ENCODE measurements at places on chromosomes 6 and 20. TPM values are rescaled to one million over a fixed set of nuclear protein-coding genes. Genes with fewer than 3 reads are reported as not detected.

- no peak overlapping the region for H3K4me3 ChIP-seq
- H3K27ac ChIP-seq: no peak overlapping the region
- no peaks in the 10 kb centered on the region for H3K36me3 ChIP-seq
- H3K4me1 ChIP-seq: peaks cover 3% of the 10 kb centered on the region
Measured at GRCh38 chr6:79648328-79648727, 17.2 kb downstream of the SH3BGRL2 start.

DNA sequence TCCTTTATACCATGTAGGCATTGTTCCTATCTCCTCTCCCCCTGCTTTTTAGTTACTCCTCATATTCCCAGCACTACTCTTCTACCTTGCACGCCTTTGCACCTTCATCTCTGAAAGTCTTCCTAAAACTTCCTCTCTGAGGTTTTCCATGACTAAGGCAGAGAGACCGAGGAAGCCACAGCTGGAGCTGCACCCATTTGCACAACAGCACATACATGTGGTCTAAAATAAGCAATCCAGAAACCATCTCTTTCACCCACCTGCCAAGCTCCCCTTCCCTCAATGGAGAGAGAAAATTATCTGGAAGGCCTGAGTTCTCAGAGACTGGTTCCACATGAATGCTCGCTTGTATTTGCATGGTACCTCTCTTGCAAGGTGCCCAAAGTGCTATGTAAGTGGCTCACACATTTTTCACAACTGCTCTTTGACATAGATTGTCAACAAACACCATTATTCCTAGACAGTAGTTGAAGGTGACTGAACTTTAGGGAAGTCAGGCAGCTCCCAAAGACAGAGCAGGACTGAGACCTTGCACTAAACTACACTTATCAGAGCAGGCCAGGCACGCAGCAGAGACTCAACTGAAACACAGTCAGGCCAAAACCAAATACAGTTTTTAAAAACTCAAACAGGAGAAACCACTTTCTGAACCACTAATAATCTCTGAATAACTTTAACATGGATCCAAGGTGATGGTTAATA is 313.2 kb downstream of the TFAP2A start:
- no peaks in the 10 kb centered on the region for H3K36me3 ChIP-seq
- DNase-seq: no peak
- peaks cover 28% of the 10 kb centered on the region for H3K4me1 ChIP-seq
- no peak overlapping the region for H3K4me3 ChIP-seq
- no peak overlapping the region for H3K27ac ChIP-seq

The PHACTR3 gene
- 9.0 TPM for total RNA-seq

The SALL4 gene
- total RNA-seq: 0.89 TPM

- H3K27ac ChIP-seq: peak within 1 kb of the TSS; percentile 71
- peaks cover 23% of the 10 kb centered on the region for H3K27me3 ChIP-seq
- peak; percentile 78 for DNase-seq
- H3K4me1 ChIP-seq: peaks cover 13% of the 10 kb centered on the region
Measured at GRCh38 chr20:38260378-38261053, at the start of gene KIAA1755. Gene KIAA1755, minus strand, starts transcription at chr20:38260735. Its CDS starts 235 bp downstream, at chr20:38260500.

The RTF2 gene
- total RNA-seq: 49.6 TPM

GRCh38 chr6:157806131-157806855 is 16.8 kb upstream of the SNX9 start:
- no peak overlapping the region for H3K4me3 ChIP-seq
- H3K36me3 ChIP-seq: no peaks in the 10 kb centered on the region
- DNase-seq: no peak
- H3K4me1 ChIP-seq: no peaks in the 10 kb centered on the region
- no peaks in the 10 kb centered on the region for H3K27me3 ChIP-seq

DNA sequence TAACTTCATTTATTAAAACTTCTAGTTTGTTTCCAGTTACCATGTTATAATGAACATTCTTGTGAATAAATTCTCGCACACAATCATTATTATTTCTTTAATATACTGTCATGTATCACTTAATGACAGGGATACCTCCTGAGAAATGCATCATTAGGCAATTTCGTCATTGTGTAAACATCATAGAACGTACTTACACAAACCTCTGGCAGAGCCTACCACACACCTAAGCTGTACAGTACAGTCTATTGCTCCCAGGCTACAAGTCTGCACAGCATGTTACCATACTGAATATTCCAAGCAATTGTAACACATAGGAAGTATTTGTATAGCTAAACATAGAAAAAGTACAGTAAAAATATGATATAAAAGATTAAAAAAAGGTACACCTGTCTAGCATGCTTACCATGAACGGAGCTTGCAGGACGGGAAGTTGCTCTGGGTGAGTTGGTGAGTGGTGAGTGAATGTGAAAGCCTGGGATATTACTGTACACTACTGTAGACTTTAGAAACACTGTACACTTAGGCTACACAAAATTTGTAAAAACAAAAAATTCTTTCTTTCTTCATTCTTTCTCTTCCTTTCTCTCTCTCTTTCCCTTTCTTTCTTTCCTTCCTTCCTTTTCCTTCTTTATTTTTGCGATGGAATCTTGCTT is 268.2 kb upstream of the SOX4 start:
- no peak for DNase-seq
- H3K36me3 ChIP-seq: no peaks in the 10 kb centered on the region
- no peaks in the 10 kb centered on the region for H3K27me3 ChIP-seq
- no peak overlapping the region for H3K4me3 ChIP-seq

GRCh38 chr6:129646642-129647041 is 63.3 kb downstream of the ARHGAP18 start:
- peaks cover 41% of the 10 kb centered on the region for H3K4me1 ChIP-seq
- H3K36me3 ChIP-seq: no peaks in the 10 kb centered on the region
- H3K27me3 ChIP-seq: no peaks in the 10 kb centered on the region

DNA sequence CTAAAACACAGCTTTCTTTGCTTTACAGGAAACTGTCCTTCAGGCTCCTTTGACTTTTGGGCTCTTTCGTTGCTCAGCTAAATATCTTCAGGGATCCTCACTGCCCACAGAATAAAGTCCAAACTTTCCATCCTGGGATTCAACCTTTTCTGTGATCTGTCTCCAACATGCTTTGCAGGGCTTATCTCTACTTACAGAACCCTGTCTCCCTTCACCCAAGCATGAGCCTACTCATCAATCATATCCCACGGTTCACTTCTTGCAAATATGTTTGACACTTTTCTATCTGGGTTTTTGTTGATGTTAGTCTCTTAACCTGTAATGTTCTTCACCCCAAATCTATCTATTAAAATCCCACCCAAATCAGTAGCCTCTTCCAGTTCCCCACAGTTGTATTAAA is 327.3 kb upstream of the RNF24 start:
- H3K36me3 ChIP-seq: no peaks in the 10 kb centered on the region
- no peaks in the 10 kb centered on the region for H3K4me1 ChIP-seq
- no peak for DNase-seq
- no peaks in the 10 kb centered on the region for H3K27me3 ChIP-seq
- no peak overlapping the region for H3K27ac ChIP-seq

GRCh38 chr20:1702328-1702727 is 44.7 kb upstream of the SIRPG start:
- H3K4me1 ChIP-seq: no peaks in the 10 kb centered on the region
- no peak overlapping the region for H3K4me3 ChIP-seq
- DNase-seq: no peak
- no peak overlapping the region for H3K27ac ChIP-seq
- H3K27me3 ChIP-seq: peaks cover 10% of the 10 kb centered on the region

The CLIC5 gene
- total RNA-seq: 2.6 TPM

DNA sequence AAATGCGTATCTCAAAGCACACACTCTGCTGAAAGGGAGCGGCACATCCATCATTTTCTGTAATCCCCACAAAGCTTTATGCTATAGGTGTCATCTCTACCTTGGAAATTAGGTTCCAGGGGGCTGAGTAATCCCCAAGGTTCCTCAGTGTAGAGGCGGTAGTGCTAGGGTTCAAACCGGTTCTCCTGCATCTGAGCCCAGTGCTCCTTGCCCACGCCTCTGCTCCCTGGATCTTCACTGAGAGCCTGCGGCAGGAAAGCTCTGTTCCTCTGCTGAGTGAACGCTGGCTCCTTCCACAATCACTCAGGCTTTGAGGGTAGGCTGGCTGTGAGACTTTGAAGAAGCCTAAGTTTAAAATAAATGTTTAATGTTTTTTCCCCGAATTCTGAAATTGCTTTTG is 24.9 kb downstream of the SLC22A23 start:
- peak overlapping the region; percentile 84 for H3K27ac ChIP-seq
- DNase-seq: peak; percentile 40
- no peak overlapping the region for H3K4me3 ChIP-seq
- peaks cover 53% of the 10 kb centered on the region for H3K4me1 ChIP-seq
- H3K27me3 ChIP-seq: no peaks in the 10 kb centered on the region

- H3K27ac ChIP-seq: no peak overlapping the region
- no peak overlapping the region for H3K4me3 ChIP-seq
- H3K36me3 ChIP-seq: no peaks in the 10 kb centered on the region
- H3K27me3 ChIP-seq: peaks cover 21% of the 10 kb centered on the region
- peaks cover 13% of the 10 kb centered on the region for H3K4me1 ChIP-seq
- DNase-seq: no peak
Measured at GRCh38 chr6:107716688-107717089, 107.4 kb downstream of the SCML4 start.

- no peaks in the 10 kb centered on the region for H3K4me1 ChIP-seq
- H3K36me3 ChIP-seq: no peaks in the 10 kb centered on the region
- H3K27me3 ChIP-seq: no peaks in the 10 kb centered on the region
- no peak overlapping the region for H3K27ac ChIP-seq
Measured at GRCh38 chr6:53615633-53616449, 49.7 kb downstream of the KLHL31 start.

GRCh38 chr6:162108041-162108440 is 619.5 kb downstream of the PRKN start:
- no peak overlapping the region for H3K27ac ChIP-seq
- no peaks in the 10 kb centered on the region for H3K4me1 ChIP-seq
- no peaks in the 10 kb centered on the region for H3K36me3 ChIP-seq
- no peak overlapping the region for H3K4me3 ChIP-seq
- H3K27me3 ChIP-seq: no peaks in the 10 kb centered on the region

DNA sequence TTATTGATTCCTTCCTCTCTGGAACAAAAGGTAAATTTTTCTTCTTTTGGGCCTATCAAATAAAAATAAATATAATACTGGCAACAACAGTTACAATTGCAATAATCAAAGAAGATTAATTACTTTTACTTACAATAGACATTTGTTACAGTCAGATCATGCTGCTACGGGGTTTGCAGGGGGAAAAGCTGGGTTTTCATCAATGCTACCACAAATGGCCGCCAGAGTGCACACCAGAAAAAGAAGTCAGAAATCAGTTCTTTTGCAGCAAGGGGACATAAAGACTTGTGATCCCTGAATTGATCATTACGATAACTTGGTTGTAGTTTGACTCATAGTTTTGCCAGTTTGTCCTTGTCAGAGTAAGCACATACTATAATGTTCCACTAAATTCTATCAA is 714.5 kb upstream of the EYS start:
- H3K4me3 ChIP-seq: no peak overlapping the region
- DNase-seq: no peak
- H3K27ac ChIP-seq: no peak overlapping the region
- no peaks in the 10 kb centered on the region for H3K27me3 ChIP-seq
- H3K36me3 ChIP-seq: no peaks in the 10 kb centered on the region

- no peak overlapping the region for H3K4me3 ChIP-seq
- H3K36me3 ChIP-seq: no peaks in the 10 kb centered on the region
Measured at GRCh38 chr6:17525637-17526036, 74.5 kb upstream of the FAM8A1 start.

- H3K4me1 ChIP-seq: no peaks in the 10 kb centered on the region
- no peak overlapping the region for H3K4me3 ChIP-seq
- DNase-seq: no peak
- H3K36me3 ChIP-seq: no peaks in the 10 kb centered on the region
- no peak overlapping the region for H3K27ac ChIP-seq
- no peaks in the 10 kb centered on the region for H3K27me3 ChIP-seq
Measured at GRCh38 chr20:22878166-22878565, 156.9 kb upstream of the SSTR4 start.

GRCh38 chr6:52507557-52508260 is 69.2 kb downstream of the TRAM2 start:
- peaks cover 39% of the 10 kb centered on the region for H3K36me3 ChIP-seq
- H3K4me3 ChIP-seq: no peak overlapping the region
- no peak for DNase-seq
- peaks cover 53% of the 10 kb centered on the region for H3K4me1 ChIP-seq
- peak overlapping the region; percentile 27 for H3K27ac ChIP-seq

- H3K36me3 ChIP-seq: no peaks in the 10 kb centered on the region
- no peaks in the 10 kb centered on the region for H3K27me3 ChIP-seq
- no peak for DNase-seq
- H3K27ac ChIP-seq: no peak overlapping the region
Measured at GRCh38 chr6:16949716-16950115, 152.1 kb upstream of the STMND1 start.

The SRSF12 gene
- total RNA-seq: not detected

- no peaks in the 10 kb centered on the region for H3K36me3 ChIP-seq
- H3K4me3 ChIP-seq: no peak overlapping the region
- peaks cover 15% of the 10 kb centered on the region for H3K4me1 ChIP-seq
- no peak overlapping the region for H3K27ac ChIP-seq
- no peak for DNase-seq
Measured at GRCh38 chr6:41466437-41466990, 79.7 kb upstream of the FOXP4 start.

DNA sequence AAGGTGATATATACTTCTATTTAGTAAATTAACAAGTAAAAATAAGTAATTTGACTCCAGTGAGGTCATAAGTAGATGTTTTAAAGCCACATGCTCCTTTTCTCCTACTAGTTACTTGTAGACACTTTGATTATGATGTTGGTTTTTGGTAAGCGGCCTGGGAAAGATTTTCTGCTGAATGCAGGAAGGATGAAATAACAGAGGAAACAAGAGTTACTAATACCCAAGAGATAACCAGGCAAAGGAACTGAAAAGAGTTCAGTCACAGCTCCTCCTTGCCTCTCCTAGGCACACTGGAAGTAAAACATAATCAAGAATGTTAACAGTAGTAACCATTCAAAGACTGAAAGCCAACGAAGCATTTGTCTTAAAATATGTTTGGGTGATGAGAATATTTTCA is 203.3 kb downstream of the RNGTT start:
- no peak overlapping the region for H3K27ac ChIP-seq
- H3K4me3 ChIP-seq: no peak overlapping the region
- no peaks in the 10 kb centered on the region for H3K36me3 ChIP-seq
- H3K27me3 ChIP-seq: no peaks in the 10 kb centered on the region
- no peak for DNase-seq

DNA sequence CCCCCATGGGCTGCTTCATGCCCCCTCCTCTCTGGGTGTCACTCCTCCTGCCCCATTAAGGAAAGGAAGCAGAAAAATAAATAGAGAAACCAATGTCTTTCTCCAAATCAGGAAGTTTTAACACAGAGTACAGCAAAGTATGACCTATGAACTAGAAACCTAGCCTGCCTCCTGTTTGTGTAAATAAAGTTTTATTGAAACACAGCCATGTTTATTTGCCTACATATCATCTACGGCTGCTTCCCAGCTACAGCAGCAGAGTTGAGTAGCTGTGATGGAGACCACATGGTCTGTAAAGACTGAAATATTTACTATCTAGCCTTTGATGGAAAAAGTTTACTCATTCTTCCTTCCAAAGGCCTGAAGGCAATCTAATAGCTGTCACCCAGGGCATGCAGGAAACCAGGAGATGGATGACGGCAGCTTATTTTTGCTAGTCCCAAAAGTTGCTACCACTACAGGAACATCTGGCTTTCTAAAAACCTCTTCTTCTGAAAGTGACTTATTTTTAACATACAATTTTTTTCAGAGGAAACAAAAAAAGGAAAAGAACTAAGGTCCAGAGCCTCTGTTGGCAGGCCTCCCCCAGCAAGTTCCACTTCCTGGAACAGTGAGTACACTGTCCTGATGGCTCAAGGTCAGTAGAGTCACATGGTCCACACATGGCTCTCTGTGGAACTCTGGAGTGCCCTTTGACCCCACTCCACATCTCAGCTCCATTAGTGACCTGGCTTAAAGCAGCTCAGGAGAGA is 287.8 kb downstream of the PTPRT start:
- DNase-seq: no peak
- H3K36me3 ChIP-seq: no peaks in the 10 kb centered on the region
- H3K4me3 ChIP-seq: no peak overlapping the region
- H3K4me1 ChIP-seq: no peaks in the 10 kb centered on the region

The GFOD1 gene
- 14.8 TPM for total RNA-seq

Measured in suprapubic skin (tissue), 4 donors.